ENCODE measurements at places on chromosomes 7 and 10. TPM values are rescaled to one million over a fixed set of nuclear protein-coding genes. Genes with fewer than 3 reads are reported as not detected.

GRCh38 chr10:113362645-113363091, 190.2 kb upstream of the HABP2 start:
- DNase-seq: no peak

- DNase-seq: no peak
These were observed at the start of gene STK31 for GRCh38 chr7:23710000-23710399. STK31 (plus strand) TSS chr7:23710219; CDS start chr7:23710286, 67 bp downstream.

GRCh38 chr10:14191407-14191806, 139.3 kb downstream of the FRMD4A start:
- no peak for DNase-seq

DNA sequence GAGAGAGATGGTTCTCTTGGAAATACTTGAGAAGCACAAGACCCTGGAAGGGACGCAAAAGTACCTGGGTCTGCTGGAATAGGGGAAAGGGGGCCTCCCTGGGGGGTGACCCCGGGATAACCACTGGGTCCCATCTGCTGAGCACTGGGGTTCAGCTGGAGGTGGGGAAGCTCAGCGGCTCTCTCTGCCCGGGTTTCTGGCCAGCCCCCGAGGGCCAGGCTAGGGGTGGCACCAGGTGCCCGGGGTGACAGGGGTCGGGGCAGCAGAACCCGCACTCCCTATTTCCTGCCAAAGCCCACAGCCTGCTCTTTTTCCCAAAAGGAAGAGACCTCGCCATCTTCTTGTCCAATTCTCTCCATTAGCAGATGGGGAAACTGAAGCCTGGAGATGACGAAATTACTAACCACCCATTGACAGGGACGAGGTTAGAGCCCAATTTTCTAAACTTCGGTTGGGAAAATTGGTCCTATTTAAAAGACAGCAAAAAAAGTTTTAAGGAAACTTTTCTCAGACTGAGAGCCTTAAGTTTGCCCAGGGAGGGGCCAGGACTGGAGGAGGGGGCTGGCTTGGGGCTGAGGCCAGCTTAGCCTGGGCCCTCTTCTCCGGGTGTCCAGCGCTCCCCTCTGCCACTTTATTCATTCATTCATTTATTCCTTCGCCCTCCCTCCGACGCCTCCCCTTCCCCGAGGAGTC, 17.8 kb upstream of the GATA3 start:
- peak; percentile 19 for DNase-seq

- DNase-seq: peak; percentile 88
These were observed 40.0 kb downstream of the HK1 start for GRCh38 chr10:69318106-69318866.

GRCh38 chr10:77210645-77211044, 427.0 kb downstream of the KCNMA1 start:
- DNase-seq: no peak

DNA sequence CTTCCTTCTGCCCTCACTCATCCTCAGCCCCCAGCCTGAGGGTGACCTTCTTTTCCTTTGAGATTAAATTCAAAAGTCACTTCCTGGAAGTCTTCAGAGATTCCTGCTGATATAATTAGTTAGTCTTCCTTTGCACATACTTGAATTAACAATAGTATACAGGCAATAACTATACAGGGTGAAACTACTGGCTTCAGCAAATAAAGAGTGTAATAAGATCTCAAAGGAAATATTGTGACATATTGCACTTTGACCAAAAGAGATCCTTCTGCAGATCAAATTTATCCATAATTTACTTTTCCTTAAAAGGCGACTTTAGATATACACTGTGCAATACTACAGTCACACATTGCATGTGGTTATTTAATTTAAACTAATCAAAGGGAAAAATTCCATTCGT, 123.8 kb downstream of the SEMA3A start:
- DNase-seq: no peak

RBM20 gene
- 1.3 TPM for total RNA-seq

SKIDA1 gene
- not detected for total RNA-seq

Measured in CD8-positive, alpha-beta T cell (primary cell).